ENCODE measurements at places on chromosomes 16 and 17.

DNA sequence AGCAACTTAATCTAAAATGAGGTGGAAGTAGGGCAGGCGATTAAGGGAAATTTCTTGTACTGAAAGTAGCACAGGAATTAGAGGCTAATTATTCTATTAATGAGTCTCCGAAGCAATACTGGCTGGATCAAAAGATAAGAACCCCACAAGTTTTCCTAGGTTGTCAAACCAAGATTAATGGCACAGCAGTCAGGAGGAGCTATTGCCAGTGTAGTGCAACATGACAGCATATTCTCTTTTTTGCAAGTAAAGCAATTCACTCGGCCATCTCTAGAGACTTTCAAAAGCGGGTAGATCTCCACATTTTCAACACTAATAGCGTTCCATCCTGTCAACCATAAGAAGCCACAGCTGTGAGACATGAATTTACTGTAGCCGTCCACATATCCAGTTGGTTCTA lies 81.2 kb downstream of the CYB561 start:
- DNase-seq: no peak

DNA sequence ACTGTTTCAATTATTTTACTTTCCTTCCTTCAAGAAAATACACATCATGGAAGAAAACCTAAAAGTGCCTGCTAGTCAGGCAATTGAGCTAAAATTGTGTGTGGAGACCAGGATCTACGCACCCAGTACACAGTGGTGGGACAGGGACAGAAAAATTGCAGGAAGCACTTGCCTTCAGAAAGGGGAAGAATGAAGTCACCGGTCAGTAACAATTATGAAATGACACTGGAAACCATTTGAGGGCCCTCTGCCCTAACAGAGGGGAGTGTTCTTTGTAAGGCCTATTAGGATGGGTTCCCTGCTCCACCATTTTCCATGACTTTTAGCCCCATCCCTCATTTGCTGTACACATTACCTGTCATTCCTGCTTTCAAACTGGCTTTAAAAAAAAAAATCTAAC lies 4.5 kb upstream of the PHAF1 start:
- no peak for DNase-seq

- no peak for DNase-seq
Observed at GRCh38 chr17:39709998-39710964, 10.4 kb downstream of the ERBB2 start.

- DNase-seq: no peak
Observed at GRCh38 chr17:27946513-27946912, 53.3 kb upstream of the LYRM9 start.

- no peak for DNase-seq
Observed at GRCh38 chr17:50064253-50065001, 8.5 kb downstream of the ITGA3 start.

- no peak for DNase-seq
Observed at GRCh38 chr17:30273373-30273772, 18.4 kb downstream of the BLMH start.

DNA sequence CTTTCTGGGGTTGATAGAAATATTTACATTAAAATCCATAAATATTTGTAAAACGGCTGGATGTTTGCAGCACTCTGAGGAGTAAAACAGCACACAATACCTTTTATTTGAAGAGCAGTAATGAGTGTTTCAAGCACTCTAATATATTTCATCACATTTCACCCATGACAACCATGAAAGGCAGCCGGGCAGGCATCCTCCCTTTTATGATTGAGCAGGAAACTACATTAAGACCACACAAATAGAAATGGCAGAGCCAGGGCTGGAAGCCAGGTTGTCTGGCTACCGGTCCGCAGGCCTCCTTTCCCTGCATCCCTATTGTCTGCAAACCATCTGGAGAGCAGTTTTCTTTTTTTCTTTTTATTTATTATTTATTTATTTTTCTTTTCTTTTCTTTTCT lies 23.1 kb upstream of the GPRC5C start:
- DNase-seq: no peak

- DNase-seq: peak; percentile 5
Observed at GRCh38 chr17:76816590-76817135, 51.5 kb upstream of the MGAT5B start.

- DNase-seq: no peak
Observed at GRCh38 chr17:82291582-82292250, 18.2 kb upstream of the CSNK1D start.

- no peak for DNase-seq
Observed at GRCh38 chr16:15976225-15976812, 26.9 kb downstream of the ABCC1 start.

DNA sequence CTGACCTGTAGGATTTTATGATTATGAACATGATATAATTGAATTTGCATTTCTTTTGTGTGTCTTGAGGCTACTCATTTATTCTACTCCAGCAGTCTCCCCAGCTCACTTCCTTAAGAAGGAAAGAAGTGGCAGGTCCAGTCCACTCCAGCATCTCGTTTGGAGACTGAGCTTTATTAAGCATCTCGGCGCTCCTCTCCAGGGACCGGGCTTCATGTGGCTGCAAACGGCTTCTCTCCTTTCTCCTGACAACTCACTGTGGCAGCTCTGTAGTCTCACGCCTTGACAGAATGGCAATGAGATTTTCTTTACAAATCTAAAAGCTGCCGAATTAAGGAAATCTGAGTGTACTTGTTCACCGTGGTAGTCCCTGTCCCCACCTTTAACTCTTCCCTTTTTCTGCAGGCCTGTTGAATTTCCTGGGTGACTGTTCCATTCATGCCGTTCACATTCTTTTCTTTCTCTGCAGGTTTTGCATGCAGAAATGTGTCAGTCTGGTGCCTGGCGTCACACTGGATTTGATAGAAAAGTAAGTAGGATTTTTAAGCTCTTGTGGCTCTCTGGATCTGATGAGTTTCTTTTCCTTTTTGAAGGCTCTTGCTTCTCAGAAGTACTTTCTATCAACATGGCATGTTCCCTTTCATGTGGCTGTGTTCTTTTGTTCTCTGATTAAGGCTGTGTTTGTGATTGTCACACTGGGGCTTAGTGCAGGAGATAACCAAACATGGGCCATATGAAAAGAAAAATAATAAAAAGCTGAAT lies 200.5 kb upstream of the CHMP6 start:
- DNase-seq: no peak

DNA sequence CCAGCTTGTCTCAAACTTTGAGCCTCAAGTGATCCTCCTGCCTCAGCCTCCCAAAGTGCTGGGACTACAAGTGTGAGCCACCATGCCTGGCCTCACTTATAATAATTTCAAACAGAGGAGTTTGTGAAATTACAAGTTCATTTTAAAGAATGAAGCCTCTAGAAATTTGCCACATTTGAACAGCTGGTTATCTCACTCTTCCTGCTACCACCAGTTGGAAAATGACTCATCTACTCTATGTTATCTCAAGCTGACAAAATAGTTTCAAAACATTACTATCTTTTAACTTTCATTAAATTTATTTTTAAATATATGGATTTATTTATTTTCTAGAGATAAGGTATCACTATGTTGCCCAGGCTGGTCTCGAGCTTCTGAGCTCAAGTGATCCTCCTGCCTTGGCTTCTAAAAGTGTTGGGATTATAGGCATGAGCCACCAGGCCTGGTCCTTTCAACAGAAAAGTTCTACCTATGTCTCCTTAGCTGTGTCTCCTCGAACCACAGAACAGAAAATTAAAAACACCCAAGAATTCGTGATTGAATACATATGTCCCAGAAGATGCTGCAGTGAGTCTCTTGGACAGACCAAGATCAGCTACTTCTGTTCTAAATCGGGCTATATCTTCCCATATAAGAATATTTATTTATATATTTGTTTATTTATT lies 47.6 kb downstream of the MYH13 start:
- no peak for DNase-seq

DNA sequence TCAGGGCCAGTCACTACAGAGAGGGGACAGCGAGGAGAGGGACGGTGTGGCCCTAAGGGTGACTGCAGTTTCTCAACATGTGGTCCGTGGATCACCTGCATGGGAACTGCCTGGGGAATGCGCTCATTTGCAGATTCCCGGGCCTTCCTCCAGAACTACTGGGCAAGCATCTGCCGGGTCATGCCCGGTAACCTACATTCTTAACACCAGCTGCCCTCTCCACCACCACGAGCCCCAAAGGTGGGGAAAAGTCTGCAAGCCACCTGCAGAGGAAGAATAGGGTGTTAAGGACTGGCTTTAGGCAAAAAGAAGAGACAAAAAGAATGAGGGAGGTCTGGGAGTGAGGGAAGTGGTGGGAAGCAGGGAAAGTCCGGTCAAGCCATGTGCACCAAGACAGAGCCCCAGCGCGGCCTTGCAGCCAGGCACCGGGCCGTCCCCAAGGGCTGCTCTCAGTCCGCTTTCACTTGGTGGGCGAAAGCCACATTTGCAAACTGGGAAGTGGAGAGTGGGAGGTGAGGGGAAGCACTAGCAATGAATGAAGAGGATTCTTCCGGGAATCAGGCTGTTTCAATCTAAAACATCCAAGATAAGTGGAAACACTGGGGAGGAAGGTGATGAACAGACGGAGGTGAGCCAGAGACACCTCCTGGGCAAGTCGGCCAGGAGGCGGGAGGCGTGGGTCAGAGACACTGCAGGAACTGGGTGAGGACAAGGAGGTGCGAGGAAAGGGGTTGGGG lies 70.3 kb downstream of the N4BP1 start:
- no peak for DNase-seq

DNA sequence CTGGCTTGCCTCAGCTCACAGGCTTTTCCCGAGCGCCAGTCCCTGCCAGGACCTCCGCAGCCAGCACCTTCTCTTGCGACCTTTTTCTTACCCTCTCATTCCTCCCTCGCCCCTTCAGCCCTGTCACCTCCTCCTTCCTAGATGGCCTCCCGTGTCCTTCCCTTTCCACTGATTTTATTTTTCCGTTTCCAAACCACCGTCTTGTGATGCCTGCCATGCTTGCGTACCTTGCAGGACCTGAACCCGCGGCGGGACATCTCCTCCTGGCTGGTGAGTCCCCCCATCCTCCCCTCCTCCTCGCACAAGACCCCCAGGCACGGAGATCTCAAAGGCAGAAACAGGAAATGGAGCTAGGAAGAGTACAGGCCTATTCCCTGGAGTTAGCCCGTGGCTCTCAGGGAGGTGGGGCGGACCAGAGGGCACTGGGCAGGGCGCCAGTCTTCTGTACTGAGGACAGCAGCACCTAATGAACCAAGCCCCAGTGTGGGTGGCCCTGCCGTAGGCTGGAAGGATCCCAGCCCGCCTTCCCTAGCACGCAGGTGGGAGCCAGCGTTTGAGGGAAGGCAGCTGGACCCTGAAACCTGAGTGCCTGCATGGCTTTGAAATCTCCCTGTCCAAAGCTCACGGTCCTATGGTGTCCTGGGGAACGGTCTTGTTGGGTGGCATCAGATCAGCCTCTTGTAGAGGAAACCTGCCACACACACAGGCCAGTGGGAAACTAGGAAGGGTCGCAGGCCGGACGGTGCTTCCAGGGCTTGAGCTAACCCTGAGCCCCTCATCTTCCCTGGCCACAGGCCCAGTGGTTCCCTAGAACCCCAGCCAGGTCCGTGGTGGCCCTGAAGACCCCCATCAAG lies 612 bp downstream of the CISD3 start:
- DNase-seq: no peak

DNA sequence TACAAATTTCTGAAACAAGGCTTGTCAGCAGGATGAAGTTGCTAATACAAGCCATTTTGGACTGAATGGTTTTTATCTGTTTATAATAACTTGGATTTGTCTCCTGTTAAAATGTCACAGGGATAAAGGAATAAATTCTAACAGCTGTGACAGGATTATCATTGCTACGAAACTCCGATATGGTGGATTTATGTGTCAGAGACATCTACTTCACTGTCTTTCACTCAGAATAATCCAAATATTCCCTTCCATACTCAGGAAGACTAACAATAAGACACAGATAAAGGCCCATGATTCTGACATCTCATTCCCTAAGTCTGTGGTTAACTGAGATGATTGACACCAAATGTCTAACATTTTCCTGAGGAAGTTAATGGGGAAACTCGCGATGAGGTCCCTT lies 529.8 kb upstream of the GOT2 start:
- no peak for DNase-seq

GRCh38 chr16:13305019-13305755 lies 403.8 kb downstream of the SHISA9 start:
- DNase-seq: no peak

GRCh38 chr17:42519546-42520491 lies 16.2 kb upstream of the NAGLU start:
- no peak for DNase-seq

DNA sequence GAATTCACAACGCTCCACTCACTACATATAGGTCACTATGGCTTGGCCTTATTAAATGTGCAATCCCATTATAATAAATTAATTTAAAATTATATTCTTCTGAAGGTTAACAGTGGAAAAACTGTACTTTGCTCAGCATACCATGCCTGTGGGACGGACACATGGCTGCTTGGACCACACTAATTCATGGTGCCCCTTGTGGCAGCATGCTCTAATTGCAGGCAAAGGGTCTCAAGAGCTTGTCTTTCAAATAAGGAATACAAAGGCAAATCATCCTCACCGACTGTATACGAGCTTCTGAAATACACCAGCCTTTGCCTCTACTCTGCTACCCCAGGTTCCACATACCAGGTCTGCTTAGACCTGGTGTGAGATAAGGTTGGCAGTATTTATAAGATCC lies 11.7 kb downstream of the SMPD3 start:
- no peak for DNase-seq

DNA sequence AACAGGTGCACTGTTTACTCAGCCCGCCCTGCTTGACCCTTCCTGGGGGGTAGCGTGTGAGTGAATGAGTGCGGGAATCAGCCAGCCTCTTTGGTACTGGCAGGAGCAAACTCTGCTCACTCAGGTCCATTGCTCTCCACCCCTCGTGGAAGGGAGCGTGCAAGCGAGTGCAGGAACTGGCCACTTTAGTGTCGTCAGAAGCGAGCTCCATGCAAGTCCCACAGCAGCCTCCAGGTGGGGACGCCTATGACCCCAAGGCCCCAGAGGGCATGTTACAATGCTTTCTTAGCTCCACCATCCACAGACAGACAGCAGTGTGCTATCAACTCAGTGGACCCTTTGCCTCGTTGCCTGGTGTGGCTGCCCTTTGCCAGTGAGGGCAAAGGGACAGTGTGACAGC lies 1025.1 kb upstream of the CDH8 start:
- no peak for DNase-seq

DNA sequence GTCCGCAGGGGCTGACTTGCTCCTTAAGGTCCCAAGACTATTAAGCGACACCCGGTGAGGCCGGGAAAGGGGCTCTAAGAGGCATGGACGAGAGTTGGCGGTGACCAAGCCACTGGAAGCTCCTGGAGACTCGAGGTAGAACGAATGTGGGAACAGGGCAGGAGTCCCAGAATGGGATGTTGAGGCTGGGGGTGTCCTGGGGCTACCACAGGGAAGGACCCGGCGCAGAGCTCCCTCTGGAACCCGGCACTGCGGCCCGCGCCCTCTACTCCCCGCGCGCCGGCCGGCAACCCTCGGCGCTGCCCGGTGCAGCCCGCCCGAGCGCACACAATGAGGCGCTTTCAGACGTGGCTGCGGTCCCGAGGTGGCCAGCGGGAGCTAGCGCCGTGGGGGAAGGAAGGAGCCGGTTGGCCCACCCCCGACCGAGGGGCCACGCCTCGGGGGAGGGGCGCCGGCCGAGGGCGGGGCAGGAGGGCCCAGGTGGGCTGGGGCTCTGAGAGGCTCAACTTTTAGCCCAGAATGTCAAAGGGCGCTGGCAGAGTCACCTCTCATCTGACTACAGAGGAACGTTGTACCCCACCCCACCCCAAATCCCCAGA lies at the start of gene CHST6:
Gene CHST6, minus strand, starts transcription at position 366 of the 599 bp plus-strand sequence. CDS start 15,613 bp downstream, outside the sequence.
- DNase-seq: no peak
